ENCODE measurements at places on chromosomes 3 and 15.

- DNase-seq: peak; percentile 42
Observed at GRCh38 chr3:138726946-138727730, 107.6 kb downstream of the PIK3CB start.

DNA sequence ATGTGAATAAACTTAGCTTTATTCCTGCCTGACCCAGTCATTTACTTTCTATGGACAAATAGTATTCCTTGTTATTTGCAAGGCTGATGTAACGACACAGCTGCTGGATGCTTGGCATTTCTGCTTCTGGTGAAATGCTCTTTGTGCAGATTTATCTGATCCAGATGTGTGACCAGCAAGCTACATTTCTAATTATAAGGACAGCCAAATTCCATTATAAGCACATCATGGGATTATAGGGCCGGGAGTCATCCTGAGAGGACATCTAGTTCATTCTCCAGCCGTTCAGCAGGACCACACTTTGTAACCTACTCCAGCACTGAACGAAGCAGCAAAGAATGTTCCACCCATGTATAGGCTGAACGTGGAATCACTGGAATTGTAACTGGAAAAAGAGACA, 42.9 kb downstream of the FNDC3B start:
- peak; percentile 99 for DNase-seq

DNA sequence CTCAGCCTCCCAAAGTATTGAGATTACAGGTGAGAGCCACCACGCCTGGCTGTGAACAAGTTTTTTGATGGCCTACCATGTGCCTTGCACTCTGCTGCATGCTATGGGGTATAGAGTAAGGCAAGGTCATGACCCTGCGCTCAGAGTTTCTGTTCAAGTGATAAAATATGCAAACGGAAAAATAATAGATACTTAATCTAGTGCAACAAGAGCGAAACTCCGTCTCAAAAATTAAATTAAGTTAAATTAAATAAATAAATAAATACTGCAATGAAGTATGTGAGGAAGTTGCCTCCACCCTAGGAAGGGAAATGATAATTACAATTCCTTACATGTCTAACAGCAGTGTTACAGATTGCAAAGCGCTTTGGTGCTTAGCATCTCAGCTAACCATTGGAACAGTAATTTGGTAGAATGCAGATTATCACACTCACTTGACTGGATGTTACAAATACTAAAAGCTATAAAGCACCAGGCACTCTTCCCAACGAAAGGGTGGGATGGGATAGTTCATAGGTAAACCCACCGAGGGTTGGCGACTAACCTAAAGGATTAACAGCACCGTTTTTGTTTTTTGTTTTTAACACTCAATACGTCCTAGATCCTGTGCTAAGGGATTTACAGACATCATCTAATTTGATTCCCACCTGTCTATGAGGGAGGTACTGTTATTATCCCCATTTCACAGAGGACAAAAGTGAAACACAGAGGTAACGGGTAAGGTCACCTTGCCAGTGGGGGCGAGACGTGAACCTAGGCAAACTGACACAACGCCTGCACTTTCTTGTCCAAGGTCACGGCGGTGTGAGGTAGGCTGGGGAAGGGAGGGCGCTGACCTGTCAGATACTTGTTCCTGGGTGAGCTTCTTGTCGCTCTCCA, 793 bp upstream of the FANCD2 start:
- DNase-seq: no peak

DNA sequence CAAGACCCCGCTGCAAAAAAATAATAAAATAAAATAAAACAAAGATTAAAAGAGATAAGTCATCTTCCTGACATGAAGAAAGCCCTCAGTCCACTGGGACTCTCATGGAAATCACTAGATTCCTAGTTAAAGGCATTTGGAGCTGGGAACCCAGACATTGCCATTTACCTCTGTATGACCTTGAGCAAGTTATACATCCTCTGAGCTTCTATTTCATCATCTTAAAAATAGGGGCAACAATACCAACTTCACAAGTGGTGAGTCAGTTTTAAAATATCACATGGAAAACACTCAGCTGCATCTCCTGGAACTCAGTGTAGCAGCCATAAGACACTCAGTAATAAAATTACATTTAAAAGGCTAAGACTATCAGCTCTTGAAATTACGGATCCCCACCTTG, 334.8 kb downstream of the ERC2 start:
- peak; percentile 85 for DNase-seq

DNA sequence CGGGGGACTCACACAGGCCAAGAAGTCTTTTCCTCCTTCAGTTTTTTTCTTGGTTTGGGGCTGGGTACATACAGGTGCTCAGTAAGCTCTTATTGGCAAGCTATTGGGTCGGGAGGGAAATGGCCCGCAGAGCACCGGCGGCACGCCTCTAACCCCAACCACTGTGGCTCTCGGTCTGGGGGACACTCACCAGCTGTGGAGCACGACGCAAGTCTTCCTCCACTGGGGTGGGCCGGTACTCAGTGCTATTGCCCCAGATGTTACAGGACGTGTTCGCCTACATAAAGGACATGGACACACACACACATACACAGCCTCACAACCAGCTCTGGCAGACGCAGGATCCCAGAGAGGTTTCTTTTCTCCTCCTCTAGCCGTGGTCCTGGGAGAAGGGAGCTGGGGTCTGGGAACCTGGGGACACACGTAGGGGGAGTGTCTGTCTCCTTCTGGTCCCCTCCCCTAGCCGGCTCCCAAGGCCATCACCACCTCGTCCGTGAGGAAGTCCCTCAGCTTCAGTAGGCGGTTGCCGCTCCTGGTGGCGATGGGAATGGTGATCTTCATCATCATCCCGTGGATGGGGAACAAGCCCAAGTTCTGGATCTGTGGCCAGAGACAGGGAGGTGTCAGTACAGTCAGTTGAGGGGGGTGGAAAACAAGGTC, 33.4 kb downstream of the FEM1B start:
- no peak for DNase-seq

- DNase-seq: no peak
Observed at GRCh38 chr3:79211586-79212359, 556.0 kb downstream of the ROBO1 start.

DNA sequence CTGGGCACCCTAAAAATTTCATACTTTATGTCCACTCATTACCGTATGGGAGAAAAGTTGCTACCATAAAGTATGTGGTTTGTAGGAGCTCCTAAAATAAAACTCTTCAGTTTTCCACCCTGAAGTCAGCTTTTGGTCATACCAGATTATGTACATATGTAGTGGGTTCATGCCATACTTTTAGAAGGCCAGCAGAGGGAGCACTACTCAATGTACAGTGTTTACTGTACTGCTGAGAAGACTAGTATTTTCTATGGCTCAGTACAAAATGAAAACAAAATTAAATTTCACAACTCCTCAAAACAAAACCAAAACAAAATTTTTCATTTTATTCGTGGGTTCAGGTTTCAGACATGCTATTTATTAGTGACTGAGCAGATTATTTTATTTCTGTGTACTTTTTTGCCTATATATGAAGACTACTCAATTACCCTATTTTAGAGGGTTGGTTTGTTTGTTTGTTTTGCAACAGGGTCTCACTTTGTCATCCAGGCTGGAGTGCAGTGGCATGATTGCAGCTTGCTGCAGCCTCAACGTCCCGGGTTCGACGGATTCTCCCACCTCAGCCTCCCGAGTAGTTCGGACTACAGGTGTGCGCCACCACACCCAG, 24.3 kb downstream of the NXPE3 start:
- DNase-seq: peak; percentile 65

GRCh38 chr3:174438501-174439145, 420.5 kb upstream of the NAALADL2 start:
- DNase-seq: peak; percentile 17

DNA sequence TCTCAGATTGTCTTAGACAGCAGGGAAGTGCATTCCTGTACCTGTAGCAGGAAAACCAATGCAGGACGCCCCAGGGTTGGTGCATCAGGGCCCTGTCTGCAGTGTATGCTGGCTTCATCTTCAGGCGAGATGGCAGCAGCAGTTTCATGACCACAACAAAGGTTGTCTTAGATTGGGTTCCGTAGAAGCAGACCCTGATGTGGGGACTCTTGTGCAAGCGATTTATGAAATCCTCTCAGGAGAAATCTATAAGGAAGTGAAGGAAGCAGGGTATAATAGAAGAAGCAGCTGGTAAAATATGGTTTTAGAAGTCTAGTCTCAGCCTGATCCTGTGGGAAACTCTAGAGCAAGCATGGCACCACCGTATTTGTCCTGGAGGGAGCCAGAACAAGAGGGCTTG, 25.0 kb downstream of the DNAH1 start:
- DNase-seq: no peak

GRCh38 chr15:67006083-67007065, 59.0 kb upstream of the SMAD3 start:
- no peak for DNase-seq

DNA sequence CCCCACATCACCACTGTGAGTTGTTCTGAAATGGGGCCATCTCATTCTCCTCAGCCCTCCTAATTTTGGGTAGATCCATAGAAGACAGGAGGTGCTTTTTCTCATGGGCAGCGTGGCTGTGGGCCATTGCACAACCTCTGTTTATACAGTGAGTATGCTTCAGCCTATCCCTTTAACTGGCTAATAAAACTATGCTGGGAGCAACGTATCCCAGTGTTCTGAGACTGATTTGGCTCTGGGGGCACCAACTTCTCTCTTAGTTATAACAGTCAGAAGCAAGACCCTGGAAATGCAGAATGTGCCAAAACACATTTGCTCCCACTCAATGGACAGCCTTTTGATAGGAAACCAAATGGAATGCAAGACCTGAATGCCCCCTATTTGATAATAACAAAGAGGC, 97.1 kb upstream of the ICE2 start:
- DNase-seq: no peak
